CD4-positive, alpha-beta T cell treated with Interleukin-1 beta for 1 hour (primary cell): ENCODE measurements at places on chromosomes 6 and 20.

DNA sequence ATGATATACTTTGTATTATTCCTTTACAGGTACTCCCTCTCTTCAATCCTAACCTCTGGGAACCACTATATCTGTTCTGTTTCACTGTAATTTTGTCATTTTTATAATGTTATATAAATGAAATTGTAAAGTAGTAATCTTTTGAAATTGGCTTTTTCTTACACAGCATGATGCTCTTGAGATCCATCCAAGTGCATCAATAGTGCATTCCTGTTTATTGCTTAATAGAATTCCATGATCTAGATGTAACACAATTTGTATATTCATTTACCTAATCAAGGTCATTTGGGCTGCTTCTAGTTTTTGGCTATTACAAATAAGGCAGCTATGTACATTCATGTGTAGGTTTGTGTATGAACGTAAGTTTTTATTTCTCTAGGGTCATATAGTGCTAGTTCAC, 174.6 kb downstream of the KHDC1L start:
- no peak for DNase-seq

- no peak for DNase-seq
These were observed 24.9 kb upstream of the CFAP206 start for GRCh38 chr6:87382861-87383260.

- no peak for DNase-seq
These were observed 166.8 kb upstream of the SLC22A16 start for GRCh38 chr6:110643175-110643574.

- DNase-seq: no peak
These were observed 1604.6 kb downstream of the HACE1 start for GRCh38 chr6:103255132-103255531.

GRCh38 chr6:159665868-159666635, 27.0 kb downstream of the SOD2 start:
- DNase-seq: no peak

- DNase-seq: no peak
These were observed 42.5 kb upstream of the TLDC2 start for GRCh38 chr20:36833275-36834020.

DNA sequence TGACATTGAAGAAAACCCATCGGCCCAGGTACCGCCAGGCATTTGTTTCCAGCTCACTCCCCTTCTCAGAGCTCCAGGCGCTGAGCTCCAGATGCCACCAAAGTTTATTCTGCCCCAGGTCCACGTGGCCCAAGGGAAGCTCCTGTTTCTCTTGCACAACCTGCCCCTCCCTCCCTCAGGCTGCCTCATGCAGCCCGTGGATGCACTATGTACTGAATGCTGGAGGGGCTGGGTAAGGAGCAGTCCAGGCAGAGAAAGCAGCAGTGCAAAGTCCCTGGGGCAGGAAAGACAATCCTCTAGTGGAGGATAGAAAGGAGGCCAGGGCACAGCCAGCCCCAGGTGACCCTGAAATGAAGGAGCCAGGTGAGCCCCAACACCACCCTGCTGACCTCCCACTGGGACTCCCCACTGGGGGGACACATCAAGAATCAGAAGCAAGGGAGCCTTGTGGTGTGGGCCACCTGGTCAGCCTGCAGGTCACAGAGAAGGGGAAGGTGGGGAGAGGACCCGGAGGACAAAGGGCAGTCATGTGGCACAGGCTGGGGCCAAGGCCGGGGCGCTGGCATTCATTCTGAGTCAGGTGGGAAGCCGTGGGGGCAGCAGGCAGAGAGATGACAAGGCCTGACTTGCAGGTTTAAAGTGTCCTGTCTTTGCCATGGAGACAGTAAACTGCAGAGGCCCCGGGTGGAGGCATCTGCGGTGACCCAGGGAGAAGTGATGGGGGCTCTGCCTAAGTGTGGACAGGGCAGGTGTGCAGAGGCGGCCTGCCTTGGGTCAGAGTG, 230.1 kb downstream of the PREX1 start:
- DNase-seq: no peak

- no peak for DNase-seq
These were observed 203.6 kb downstream of the LRFN2 start for GRCh38 chr6:40383348-40384115.

DNA sequence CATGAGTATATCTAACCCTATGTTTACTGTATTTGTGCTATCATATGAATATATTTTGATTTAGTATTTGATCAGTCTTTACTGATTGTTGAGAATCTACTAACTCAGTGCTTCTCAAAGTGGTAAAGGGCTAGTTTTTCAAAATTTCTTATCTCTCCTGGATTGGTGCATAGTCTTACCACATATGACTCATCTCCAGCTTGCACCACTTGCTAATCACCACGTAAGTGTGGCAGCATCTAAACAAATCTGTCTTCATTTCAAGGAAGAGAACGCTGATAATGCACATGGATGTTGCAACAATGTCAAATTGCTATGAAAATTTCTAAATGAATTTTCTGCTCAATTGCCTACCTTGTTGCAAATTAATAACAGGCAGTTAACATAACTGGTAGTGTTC, 299.5 kb downstream of the PAX1 start:
- no peak for DNase-seq

DNA sequence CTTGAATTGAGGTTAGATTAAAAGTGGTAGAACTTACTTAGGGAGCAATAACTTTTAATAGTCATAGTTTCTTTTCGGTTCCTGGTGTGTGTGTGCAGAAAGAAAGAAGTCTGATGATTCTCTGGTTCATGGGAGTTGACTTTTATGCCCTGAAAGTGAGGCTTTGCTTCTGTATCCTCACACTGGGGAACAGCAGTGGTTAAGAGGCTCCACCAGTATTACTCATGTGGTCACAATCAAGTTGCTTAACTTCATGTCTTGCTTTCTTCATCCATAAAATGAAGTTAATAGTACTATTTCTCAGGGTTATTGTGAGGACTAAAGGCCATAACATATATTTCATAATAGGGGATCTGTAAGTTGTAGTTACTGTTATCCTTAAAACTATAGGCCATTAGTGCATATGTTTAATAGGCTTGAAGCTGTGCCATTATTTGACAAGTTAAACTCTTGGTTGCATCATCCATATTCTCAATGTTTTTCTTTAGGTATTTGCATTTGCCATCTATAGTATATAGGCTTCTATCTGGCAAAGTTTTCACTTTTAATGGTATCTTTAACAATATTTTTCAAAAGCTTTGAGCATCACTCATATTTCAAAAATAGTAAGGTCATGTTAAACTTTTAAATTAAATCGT, 262.4 kb downstream of the PLCB1 start:
- DNase-seq: no peak

DNA sequence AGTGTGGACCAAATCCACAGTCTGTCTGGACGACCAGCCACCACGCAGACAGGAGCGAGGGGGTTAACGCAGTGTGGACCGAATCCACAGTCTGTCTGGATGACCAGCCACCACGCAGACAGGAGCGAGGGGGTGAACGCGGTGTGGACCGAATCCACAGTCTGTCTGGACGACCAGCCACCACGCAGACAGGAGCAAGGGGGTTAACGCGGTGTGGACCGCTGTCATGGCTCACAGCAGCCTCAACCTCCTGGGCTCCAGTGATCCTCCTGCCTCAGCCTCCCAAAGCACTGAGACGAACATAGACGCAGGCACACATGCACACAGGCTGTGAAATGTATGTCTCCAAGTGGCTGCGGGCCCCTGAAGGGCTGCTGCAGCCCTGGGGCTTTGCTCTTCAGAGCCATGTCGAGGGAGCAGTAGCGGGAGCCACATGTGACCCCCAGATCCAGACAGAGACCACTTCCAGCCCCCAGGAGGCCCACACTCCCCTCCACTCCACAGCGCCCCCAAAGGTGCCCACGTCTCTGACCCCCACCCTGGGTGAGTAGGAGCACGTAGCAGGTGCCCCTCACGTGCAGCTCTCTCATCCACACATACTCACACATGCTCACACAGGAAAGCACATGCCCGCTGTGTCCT, 98.1 kb downstream of the YTHDF1 start:
- no peak for DNase-seq

- no peak for DNase-seq
These were observed 116.6 kb upstream of the HTR1E start for GRCh38 chr6:86820750-86821149.

- no peak for DNase-seq
These were observed 26.2 kb upstream of the TCFL5 start for GRCh38 chr20:62887860-62888239.

GRCh38 chr6:22764496-22764895, 195.1 kb downstream of the HDGFL1 start:
- no peak for DNase-seq

- peak; percentile 3 for DNase-seq
These were observed 66.7 kb upstream of the BMP2 start for GRCh38 chr20:6700563-6701329.

DNA sequence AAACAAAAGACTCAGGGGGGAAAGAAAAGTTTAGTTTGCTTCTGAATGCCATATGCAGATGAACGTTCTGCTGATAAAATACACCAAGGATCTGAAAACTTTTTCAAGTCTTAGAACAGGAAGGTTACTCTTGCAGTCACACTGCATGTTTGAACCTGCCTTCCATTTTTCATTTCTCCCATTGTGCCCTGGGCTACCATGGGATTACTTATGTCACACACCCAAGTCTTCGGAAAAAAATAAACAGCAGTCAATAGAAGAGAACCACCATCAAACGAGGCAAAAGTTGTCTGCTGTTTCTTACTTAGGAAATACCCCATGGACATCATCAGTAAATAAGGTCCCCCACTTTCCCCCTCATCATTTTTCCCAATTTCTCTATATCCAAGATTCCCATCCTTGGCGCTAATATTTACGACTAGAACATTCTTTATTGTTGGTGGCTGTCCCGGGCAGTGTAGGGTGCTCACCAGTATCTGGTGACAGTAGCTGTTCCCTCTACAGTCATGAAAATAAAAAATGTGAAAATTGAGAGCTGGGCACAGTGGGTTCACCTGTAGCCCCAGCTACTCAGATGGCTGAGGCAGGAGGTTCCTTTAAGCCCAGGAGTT, 202.5 kb downstream of the BCAS1 start:
- no peak for DNase-seq

GRCh38 chr6:8005136-8005535, 59.1 kb downstream of the BLOC1S5 start:
- DNase-seq: no peak

GRCh38 chr20:38377039-38377685, 30.9 kb downstream of the LBP start:
- DNase-seq: no peak

GRCh38 chr6:170206851-170207431, 83.9 kb downstream of the DLL1 start:
- no peak for DNase-seq

GRCh38 chr6:142842418-142843261, 102.3 kb downstream of the HIVEP2 start:
- peak; percentile 49 for DNase-seq

GRCh38 chr20:22807045-22807444, 222.7 kb upstream of the FOXA2 start:
- no peak for DNase-seq

- no peak for DNase-seq
These were observed 107.1 kb upstream of the BACH2 start for GRCh38 chr6:90403489-90404381.

GRCh38 chr6:90383196-90383822, 86.7 kb upstream of the BACH2 start:
- no peak for DNase-seq

DNA sequence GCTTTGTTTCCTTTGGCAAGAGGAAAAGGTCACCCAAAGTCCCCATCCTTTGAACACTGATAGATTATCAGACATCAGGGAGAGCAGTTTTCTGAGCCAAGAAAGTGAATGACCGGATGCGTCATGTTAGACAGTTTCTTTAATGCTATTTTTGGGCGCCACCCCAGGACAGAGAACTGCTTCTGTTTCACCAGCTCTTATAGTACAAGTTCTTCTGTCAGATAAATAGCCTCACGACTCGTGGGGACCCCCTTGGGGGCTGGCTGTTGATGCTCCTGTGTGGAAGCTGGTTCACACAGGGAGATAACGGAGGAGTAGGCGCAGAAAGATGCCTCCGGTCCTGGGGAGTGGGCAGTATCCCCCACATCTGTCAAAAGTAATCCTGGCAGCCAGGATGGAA, 54.6 kb downstream of the NPEPL1 start:
- no peak for DNase-seq

GRCh38 chr6:112416866-112417265, 69.7 kb downstream of the RFPL4B start:
- no peak for DNase-seq

DNA sequence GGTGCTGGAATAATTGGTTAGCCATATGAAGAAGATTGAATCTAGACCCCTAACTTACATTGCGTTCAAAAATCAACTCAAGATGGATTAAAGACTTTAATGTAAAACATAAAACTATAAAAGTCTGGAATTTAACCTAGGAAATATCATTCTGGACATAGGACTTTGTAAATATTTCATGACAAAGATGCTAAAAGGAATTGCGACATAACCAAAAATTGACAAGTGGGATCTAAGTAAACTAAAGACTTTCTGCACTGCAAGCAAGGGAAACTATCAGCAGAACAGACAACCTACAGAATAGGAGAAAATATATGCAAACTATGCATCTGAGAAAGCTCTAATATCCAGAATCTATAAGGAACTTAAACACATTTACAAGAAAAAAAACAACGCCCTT, 45.5 kb upstream of the SLC35F1 start:
- no peak for DNase-seq

- DNase-seq: no peak
These were observed 8.8 kb upstream of the PIM1 start for GRCh38 chr6:37160922-37161778.

DNA sequence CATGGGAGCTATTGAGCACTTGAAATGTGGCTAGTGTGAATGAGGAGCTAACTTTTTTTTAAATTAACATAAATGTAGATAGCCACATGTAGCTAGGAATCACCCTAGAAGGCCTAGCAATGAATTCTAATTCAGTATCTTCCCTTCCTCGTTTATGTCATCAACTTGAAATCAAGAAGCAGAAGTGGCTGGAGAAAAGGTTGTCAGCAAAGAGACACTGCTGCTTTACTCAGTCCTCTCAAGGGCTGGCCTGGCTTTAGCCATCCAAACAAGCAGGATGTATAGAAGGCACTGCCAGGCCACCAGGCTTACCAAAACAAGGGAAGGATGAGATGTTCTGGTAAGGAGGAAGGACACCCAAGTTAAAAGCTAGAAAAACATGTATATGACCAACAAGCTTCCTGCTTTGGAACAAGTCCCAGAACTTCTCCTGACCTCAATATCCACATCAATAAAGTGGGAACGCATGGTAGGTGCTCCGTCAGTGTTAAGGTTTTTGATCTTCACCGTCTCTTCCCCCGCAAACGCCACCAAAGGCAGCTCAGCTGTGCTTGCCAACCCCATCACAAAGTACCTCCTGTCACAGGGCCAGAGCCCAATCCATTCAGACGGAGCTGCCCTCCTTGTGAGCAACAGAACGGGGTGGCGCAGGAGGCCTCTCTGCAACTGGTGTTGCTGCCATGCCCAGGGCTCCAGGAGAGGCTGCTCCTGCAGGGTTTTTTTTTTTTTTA, 235.8 kb upstream of the RIN2 start:
- DNase-seq: no peak

GRCh38 chr6:118808793-118809638, 84.9 kb upstream of the ASF1A start:
- peak; percentile 67 for DNase-seq

- no peak for DNase-seq
These were observed 382.4 kb upstream of the ADGRB3 start for GRCh38 chr6:68252632-68253031.

GRCh38 chr6:139288496-139289040, 3.2 kb downstream of the TXLNB start:
- no peak for DNase-seq

- DNase-seq: no peak
These were observed 405.2 kb downstream of the RFPL4B start for GRCh38 chr6:112752305-112752704.
